ENCODE measurements at places on chromosomes 1 and 21. TPM values are rescaled to one million over a fixed set of nuclear protein-coding genes. Genes with fewer than 3 reads are reported as not detected.

Gene RPL5
- 2,039 TPM for total RNA-seq

Gene FCRL4
- not detected for total RNA-seq

Gene TPTE
- total RNA-seq, result not detected

Gene PERM1
- total RNA-seq, result not detected

Gene ROR1
- 10.8 TPM for total RNA-seq

Gene RAB7B
- total RNA-seq, result 9.1 TPM

Gene DMRTA2
- not detected for total RNA-seq

All from fibroblast of lung (primary cell).